ENCODE measurements at places on chromosomes 13 and 19.

GRCh38 chr13:73519396-73520116 is 460.8 kb downstream of the KLF5 start:
- no peak for DNase-seq

DNA sequence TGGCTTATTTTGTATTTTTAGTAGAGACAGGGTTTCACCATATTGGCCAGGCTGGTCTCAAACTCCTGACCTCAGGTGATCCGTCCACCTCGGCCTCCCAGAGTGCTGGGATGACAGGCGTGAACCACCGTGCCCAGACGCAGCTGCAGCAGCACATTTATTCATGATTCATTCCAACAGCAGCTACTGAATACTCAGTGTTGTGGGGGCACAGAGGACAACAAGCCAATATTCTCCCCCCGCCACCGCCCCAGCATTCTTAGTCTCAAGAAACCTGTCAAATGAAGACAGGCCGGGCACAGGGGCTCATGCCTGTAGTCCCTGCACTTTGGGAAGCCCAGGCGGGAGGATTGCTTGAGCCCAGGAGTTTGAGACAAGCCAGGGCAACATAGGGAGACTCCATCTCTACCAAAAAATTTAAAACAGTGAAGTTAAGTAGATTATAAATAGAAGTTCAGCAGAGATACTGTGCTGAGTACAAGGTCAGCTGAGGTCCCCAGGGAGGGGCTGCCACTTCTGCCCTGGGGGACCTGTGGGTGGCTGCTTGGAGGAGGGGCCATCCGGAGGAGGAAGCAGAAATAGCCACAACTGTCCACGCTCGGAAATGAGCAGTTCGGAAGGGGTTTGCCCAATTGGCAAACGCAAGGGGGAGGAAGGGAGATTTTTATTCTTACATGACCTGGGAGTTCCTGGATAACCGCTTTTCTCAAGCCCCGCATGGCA is 4.3 kb downstream of the DOT1L start:
- peak; percentile 87 for DNase-seq

DNA sequence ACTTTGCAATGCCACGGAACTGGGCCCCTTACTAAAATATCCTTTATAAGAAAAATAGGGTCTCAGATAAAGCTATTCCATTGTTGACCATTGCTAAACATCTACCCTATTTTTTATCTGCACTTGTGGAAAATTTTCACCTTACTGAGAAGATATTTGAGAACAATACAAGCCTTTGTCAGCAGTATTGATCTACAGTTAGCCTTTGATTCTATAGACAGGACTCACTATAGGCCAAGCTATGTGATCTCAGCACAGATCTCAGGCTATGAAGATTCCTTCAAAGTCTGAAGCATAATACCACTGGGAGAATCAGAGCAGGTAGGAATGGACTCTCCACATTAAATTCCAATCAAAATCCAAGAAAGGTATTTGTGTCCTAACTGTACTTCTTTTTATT is 1099.7 kb downstream of the DIAPH3 start:
- DNase-seq = no peak

GRCh38 chr19:17460372-17461230 is at the start of gene NXNL1:
NXNL1 (minus strand) TSS chr19:17460926; CDS start chr19:17460869, 57 bp downstream.
- no peak for DNase-seq

DNA sequence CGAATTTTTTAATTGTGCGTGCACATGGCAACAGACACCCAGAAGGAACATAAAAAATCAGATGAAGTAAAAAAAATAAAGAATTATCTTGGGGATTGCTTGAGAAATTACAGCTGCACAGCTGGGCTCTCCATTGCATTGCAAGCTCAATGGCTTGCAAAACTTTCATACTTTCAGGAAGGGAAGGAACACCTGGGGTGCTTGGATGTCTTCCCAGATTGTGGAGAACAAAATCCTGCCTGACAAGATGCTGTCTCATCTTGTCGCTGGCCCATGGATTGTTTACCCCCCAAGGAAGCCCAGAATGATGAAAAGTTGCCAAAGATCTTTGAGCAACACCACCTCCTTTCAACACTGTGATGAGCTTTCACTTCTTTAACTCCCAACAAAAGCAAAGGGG is 11.0 kb upstream of the CASP14 start:
- DNase-seq = no peak

- no peak for DNase-seq
Measured at GRCh38 chr19:27974082-27974513, 1238.9 kb downstream of the UQCRFS1 start.

DNA sequence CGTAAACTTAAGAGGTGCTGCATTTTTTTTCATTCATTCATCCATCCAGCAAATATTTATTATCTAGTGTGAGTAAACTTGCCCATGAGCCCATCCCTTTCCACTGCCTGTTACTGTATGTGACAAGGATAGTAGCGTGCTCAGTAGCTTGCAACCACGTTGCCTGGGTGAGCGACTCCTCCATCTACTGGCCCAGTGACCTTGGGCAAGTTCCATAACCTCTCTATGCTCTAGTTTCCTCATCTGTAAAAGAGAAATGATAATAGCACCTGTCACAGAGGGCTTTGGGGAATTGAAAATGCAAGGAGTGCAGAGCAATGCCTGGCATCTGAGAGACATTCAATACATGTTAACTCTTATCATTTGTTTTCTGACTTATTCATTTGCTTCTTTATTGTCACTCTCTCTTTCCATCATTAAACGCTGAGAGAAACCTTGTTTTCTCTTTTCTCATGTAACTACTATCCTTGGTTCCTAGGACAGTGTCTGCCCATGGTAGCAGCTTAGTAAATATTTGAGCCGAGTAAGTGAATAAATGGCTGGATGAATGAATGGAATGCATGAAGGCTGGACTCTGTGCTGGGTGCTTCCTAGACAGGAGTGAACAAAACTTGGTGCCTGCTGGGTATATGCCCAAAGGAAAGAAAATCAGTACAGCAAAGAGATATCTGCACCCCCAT is 19.9 kb downstream of the LRCH1 start:
- DNase-seq = no peak

DNA sequence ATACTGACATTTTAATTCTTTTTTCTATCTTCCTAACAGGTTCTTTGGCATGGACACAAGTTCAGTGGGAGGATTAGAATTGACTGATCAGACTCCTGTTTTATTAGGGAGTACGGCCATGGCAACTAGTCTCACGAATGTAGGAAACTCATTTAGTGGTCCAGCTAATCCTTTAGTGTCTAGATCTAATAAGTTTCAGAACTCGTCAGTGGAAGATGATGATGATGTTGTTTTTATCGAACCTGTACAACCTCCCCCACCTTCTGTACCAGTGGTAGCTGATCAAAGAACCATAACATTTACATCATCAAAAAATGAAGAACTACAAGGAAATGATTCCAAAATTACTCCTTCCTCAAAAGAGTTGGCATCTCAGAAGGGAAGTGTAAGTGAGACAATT is 34.5 kb downstream of the ZMYM2 start:
- DNase-seq = no peak

DNA sequence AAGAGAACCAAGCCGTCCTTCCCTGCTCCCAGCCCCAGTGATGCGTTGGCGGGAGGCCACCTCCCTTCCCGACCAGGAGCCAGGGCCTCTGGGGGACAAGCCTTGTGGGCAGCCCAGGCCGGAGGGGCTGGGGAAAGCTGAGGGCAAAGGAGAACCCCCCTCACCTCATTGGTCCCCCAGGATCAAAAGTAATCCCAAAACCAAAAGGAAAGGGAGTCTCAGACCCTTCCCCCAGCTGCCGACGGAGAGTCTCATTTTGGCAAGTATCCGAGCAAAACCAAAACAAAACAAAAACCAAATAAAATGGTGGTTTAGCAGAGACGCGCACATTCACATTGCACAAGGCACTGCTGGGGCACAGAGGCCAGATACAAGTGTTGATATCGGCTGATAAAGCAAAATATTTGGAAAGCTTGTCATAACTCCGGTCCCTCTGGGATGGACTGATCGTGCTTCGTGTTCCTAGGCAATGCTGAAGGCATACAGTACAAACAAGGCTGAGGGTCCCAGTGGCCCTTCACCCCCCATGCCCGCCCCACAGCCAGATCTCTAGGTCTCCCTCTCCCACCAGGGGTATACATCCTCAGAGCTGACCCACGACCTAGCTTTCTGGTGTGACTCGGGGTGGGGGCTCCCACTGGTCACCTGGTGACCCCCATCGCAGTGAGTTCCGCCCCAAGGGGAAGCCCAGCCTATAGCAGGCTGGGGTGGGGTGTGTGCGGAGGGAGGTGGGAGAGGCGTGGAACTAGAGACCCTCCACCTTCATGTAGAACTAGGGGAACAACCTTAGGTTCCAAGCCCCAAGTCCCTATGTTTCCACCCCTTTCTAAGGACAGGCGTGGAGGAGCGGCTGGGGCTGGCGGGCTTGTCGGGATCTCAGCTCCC is 2.1 kb downstream of the CEBPA start:
- DNase-seq = no peak

DNA sequence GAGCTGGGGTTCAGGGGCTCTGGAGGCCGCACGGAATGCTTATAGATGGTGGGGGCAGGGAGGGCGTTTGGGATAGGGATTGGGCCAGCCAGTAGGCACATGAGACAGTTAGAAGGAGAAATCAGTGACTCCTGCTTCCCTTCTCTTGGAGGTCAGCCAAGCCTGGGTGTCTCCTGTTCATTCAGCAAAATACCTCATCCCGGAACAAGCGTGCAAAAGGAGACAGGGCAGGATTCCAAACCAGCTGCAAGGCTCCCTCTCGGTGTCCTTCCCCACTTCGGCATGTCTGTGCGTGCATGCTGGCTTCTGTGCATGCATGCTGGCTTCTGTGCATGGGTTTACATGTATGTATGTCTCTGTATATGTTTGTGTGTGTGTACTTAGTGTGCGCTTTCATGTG is 37.3 kb upstream of the PEPD start:
- no peak for DNase-seq

GRCh38 chr19:56476651-56477428 is at the start of gene ZNF667:
ZNF667 (minus strand) TSS chr19:56477345; CDS start chr19:56462370, 14,975 bp downstream.
- DNase-seq = peak; percentile 68

DNA sequence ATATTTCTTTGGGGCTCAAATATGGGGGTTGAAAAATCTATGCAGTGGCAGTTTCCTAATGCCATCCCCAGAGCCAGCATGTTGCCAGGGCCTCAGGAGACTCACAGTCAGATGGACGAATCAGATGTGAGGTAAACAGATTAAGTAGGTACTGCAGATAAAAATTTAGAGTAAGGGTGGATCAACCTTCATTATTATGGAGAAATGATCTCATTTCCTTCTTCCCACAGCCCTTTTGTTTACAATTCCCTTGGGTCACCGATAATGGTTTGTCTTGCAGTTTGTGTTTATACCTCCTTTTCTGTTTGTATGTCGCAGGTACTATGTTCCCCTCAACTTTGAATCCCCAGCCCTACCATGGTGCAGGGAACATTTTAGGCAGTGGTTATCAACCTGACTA is 20.0 kb downstream of the DIAPH3 start:
- DNase-seq = no peak

GRCh38 chr13:59728896-59729545 is 434.7 kb downstream of the DIAPH3 start:
- DNase-seq = no peak

- DNase-seq = no peak
Measured at GRCh38 chr13:73809561-73809960, 324.6 kb downstream of the KLF12 start.

Measured in stimulated activated naive B cell treated with anti-CD40 and anti-IgM and Interleukin-4, amounts not matched to agents 10 μg/mL and 1 μg/mL and 100 μg/mL, for 72 hours (primary cell).